ENCODE measurements at places on chromosomes 7 and 10.

- no peak for DNase-seq
Measured at GRCh38 chr7:3191548-3191947, 109.5 kb upstream of the SDK1 start.

- DNase-seq: no peak
Measured at GRCh38 chr7:25316366-25316765, 88.1 kb upstream of the NPVF start.

GRCh38 chr10:1938317-1938716 is 201.0 kb upstream of the ADARB2 start:
- DNase-seq: no peak

DNA sequence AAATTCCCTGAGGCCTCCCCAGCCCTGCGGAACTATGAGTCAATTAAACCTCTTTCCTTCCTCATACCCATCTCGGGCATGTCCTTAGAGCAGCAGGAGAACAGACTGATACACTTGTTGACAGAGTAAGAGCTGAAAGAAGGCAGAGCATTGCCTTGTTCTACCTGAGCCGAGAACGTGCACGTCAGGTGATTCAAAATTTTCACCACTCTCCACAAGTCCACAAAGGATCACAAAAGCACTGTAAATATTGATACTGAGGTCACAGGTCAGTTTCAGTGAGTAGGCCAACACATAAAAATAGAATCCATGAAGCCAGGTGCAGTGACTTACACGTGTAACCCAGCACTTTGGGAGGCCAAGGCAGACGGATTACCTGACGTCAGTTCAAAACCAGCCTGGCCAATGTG is 27.8 kb downstream of the DCLRE1C start:
- no peak for DNase-seq

GRCh38 chr7:155265961-155266360 is 31.7 kb upstream of the INSIG1 start:
- no peak for DNase-seq
